ENCODE measurements at places on chromosomes 4 and X.

- DNase-seq: no peak
These were observed 350.3 kb downstream of the NR3C2 start for GRCh38 chr4:148091896-148092295.

GRCh38 chr4:122739174-122739573, 6.7 kb downstream of the BBS12 start:
- peak; percentile 85 for DNase-seq

DNA sequence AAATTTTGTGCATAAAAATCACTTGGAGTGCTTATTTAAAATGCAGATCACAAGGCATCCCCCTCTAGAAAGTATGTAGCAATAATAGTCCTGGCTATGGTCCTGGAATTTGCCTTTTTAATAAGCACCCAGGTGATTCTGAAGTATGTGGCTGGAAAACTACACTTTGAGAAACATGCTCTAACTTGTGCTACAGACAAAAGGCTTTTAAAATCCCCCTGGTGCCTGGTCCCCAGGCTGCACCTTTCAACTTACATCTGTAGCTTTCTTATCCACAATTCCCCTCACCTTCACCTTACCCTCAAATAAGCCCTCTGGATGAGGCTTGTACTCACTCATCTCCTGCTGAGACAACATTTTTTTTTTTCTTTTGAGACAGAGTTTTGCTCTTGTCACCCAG, 21.1 kb downstream of the ART3 start:
- no peak for DNase-seq

- no peak for DNase-seq
These were observed 37.2 kb downstream of the WDR44 start for GRCh38 chrX:118383120-118383519.
